AG09309 (cell line): ENCODE measurements at places on chromosomes 5 and 9.

DNA sequence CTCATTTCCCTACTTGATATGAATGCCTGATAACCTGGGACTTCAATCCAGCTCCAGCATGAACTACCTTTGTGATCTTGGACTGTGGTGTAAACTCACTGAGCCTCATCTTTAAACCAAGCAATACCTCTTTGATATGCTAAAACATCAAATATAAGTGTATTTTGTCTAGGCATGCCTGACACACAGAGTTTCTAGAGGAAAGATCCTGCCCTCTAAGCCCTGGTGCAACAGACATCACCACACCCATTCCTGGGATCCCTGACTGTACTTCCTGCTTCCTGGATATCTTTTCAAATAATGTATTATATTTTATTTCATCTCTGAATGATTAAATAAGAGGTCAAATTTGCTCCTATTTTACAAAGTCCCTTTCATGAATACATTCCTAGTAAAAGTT is 55.8 kb downstream of the ANXA2R start:
- DNase-seq: no peak

GRCh38 chr5:5290674-5291334 is 131.7 kb upstream of the ICE1 start:
- DNase-seq: no peak

DNA sequence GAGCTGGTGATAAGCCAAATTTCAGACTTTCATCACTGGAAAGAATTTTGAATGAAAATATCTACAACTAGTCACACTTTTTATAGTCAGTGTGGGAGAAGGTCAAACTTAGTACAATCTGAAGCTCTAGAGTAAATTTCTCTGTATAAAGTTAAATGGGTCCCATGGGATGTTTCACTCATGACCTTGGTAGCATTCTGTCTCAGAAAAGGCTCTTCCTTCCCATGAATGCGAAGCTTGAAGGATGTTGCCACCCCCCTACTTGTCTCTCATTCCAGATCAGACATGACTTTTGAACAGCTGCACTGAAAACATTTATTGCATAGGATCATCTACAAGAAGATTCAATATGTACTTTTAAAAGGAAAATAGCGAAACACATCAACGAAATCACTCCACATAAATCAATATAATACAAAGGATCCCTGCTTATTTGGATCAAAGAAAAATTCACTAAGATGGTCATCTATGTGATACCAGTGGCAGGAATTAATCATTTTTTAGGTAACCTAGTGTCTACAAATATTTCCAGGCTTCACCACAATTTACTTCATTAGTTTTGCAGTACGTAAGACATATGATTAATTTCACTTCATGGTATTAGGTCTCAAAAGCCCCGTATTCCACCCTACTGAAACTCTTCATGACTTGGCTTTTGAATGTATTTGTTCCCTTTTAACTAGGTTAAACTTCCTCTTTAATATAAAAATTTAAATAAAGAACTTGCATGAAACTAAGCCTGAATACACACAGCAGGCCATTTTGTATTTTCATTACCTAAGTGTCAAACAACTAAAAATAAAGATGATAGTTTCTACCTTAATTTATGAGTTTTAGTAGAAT is 4.4 kb downstream of the ST8SIA4 start:
- no peak for DNase-seq

DNA sequence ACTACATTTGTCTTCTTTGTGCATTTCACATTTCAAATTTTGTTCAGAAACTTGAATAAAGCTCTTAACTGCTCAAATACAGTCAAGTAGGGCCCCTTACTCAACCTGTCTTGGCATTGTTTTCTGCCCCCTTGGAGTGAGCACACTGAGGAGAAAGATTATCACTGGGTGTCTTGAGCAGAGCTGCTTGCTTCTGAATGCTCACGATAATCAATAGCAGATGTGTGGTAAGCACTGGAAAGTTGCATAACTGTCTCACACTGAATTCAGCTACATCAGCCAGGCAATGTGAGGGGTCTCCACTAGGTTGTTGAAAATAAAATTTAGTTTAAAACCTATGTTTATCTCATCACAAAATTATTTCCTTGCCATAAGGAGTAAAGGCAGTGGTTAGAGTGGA is 7.8 kb upstream of the TNFAIP8 start:
- DNase-seq: peak; percentile 60

DNA sequence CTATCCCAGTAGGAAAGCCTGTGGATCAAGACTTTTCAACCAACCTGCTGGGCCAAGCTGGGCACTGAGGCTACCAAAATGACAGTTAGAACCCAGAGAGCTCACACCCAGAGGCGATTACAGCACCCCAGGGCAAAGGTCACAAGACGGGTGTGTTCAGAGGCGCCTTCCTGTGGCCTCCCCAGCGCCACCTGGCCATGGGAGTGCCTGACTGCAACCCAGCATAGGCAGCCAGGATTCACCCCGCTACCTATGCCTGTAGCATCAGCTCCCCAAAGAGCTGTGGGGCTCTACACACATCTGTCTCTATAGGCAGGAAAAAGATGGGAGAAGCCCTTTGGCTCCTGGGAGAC is 33.5 kb downstream of the PDGFRB start:
- no peak for DNase-seq

DNA sequence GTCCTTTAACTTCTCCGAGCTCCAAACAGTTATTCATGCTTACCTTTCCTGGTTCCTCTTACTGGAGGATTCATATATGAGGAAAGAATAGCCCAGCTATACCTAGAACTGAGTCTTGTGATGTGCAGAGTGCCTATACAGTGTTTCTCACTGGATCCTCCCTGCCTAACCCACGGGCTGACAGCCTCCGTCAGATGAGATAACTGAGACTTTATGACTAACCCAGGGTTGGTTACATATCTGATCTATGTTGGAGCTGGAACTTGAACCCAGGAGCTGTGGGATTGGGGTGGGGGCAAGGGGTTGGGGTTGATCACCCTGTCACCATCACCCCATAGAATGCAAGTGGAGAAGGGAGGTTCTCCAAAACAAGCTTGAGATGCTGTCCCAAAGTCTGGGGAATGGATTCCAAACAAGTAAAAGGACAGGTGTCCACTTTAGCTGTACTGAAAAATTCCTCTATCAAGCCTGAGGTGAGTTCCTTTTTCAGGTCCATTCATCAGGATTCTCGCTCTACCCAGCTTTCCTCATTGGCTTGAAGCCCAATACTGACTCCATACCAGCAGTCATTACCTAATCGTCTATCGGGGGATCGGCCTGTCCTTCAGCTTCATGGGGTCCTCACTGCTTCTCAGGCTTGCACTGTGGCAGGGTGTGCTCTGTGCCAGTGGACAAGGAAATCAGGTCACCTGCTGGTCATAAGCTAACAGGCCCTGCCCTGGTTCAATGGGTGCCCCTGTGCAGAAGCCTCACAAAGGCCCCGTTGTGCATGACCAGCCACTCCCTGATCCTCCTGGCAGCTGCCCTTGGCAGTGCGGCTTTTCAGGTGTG is 100.6 kb downstream of the ARHGAP26 start:
- no peak for DNase-seq

DNA sequence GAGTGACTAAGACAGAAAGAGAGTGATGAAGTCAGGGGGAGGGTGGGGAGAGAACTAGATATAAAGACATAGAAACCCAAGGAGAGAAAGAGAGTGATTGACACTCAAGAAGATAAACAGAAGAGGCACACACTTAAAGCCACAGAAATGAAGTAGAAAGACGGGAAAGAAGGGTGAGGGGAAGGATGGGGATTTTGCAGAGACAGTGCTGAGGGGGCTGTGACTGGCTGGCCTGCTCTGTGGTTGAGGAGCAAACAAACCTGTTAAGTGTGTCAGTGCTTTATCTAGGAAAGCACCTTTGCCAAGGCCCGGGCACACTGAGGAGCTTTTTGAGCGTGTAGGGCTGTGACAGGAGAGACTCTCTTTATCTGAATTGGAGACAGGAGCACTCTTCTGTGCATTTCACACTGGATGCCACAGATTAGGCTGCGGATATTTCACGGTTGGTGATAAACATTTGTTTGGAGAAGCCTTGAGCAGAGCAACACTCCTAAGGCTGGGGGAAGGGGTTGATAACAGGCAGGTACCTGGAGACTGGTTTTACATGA is 109.1 kb downstream of the DOCK2 start:
- no peak for DNase-seq

- DNase-seq: no peak
Measured at GRCh38 chr5:1799110-1799601, 481 bp downstream of the MRPL36 start.

DNA sequence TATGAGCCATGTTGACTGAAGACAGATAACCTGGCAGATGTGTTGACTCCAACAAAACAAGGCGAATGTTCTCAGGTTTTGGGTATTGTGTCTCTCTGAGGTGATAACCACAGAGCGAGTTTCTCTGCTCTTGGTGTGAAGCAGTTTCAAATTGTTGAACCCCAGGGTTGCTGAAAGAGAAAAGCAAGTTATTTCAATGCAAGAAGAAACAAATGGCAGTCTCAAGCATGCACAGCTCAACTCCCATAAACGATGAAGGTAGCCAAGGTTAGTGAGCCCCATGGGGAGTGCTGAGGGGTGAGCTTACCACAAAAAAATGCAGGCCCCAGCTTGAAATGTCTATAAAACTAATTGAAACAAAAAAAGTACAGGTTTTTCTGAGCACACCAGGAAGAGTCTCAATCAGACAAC is 220.8 kb upstream of the DAPK1 start:
- DNase-seq: peak; percentile 78

- DNase-seq: no peak
Measured at GRCh38 chr9:93596399-93596798, 20.0 kb downstream of the PHF2 start.
